ENCODE measurements at places on chromosomes 3 and 15.

GRCh38 chr15:42077689-42078088 lies 16.7 kb downstream of the PLA2G4D start:
- DNase-seq = no peak

DNA sequence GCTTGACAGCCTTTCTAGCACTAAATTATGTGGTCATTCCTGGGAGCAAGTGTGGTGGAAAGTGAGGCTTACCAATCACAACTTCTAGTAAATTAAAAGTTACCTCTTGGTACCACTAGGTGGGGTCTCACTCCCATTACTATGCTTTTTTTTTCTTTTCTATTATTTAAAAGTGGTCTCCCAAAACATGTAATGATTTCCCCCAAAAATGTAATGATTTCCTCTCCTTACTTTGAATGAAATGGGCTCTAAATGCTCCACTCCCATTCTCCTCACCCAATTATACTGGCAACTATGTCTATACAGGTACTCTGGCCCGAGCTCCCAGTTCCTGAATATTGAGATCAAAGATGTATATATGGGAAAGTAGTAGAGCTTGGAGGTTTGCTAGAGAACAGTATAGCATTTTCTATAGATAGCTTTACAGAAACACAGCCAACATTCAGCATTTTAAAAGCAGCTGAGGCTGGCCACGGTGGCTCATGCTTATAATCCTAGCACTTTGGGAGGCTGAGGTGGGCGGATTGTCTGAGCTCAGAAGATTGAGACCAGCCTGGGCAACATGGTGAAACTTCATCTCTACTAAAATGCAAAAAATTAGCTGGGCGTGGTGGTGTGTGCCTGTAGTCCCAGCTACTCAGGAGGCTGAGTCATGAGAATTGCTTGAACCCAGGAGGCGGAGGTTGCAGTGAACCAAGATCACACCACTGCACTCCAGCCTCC lies 70.9 kb downstream of the DCUN1D1 start:
- no peak for DNase-seq

DNA sequence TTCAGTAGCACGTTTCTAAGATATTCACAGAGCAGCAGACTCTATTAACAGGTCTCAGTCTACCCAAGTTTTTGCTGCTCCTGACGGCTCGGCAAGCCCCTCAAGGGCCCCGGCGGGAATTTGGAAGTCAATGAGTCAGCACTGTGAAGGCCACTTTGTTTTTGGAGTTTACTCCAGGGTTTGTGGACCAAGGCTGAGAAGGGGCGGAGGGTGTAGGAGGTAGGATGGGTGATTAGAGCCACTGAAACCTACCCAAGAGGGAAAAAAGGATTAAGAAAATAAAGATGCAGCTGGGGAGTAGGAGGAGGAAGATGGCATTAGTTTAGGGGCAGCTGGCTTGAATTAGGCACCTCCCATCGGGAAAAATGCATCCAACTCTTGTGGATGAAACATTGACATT lies 87.6 kb downstream of the BDH1 start:
- DNase-seq = no peak

DNA sequence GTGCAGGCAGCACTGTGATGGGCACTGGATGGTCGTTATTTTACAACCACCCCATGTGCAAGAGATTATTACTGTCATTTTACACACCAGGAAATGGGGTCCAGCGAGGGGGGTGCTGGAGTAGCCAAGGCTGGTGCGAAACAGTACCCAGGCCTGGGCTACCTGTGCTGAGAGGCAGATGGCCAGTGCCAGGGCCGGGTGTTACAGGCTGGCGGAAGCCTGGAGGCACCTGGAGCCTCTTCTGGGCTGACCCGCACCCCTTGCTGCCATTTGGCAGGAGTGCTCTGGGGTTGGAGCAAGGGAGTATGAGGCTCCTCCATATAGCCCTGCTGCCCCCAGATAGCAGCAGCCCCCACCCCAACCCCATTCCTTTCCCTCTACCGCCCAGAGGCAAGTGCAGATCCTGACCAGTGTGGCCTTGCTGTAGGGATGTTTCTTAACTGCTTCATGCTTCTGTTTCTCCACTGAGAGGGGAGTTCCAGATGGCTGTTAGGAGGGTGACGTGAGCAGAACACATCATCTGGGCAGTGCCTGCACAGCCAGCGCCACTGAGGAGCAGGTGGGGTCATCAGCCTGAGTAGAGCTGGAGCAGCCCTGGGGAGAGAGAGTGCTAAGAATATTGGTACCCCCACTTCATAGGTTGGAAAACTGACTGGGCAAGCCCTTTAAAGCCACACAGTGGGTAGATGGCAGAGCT lies 15.3 kb downstream of the SNX33 start:
- no peak for DNase-seq

DNA sequence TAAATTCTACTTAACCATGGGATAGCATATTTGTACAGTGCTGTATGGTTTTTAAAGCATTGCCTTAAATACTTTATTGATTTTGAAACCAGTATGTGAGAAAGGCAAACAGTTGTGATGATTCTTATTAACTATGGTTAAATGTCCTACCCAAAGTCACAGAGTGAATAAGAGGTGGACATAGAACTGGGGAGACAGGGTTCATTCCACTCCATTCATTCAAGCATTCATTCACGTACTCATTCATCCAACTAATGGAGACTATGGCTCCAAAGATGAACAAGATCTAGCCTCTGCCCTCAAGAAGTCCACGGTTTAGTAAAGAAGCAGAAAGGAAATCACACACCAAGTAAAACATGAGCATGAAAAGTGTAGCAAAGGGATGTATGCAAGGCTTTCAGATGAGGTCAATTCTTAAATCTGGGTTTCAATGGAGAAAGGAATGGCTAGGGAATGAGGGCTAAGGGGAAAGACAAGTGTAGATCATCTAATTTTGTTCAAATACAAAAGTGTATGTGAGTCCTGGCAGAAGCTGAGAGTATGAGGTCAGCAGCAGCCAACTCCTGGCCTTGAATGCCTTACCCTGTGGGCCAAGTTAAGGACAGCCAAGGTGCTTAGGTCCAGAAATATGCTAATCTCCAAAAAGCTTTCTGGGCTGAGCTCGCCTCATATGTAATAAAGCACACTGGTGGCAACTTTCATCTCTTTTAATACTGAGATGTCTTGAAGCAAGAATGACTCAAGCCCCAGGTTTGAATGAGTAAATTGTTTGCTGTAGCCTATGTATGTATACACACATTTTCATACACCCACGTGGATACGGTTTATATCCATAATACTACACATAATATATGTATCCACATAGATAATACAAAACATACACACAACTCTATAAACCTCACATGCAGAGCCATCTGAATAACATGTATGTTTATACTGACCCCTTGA lies 4.3 kb downstream of the TNIK start:
- DNase-seq = no peak

DNA sequence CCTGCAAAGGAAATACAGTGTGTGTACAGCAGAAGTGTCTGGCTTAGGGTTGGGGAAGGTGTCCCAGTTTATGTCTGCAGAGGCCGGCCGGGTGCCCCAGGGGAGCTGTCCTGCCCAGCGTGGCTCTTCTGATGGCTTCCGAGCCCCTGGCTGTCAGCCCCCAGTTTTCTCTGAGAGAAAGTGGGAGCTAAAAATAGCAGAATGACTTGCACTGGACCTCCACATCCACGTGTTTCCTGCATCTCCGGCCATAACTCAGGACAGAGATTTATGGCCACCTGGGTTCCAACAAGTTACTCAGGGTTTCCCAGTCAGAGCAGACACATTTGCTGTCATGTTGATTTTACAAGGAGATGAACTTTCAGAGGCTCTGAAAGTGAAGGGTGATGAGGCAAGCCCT lies 192.0 kb downstream of the ATP10A start:
- no peak for DNase-seq

GRCh38 chr15:53752406-53752805 lies 7.1 kb downstream of the WDR72 start:
- no peak for DNase-seq

DNA sequence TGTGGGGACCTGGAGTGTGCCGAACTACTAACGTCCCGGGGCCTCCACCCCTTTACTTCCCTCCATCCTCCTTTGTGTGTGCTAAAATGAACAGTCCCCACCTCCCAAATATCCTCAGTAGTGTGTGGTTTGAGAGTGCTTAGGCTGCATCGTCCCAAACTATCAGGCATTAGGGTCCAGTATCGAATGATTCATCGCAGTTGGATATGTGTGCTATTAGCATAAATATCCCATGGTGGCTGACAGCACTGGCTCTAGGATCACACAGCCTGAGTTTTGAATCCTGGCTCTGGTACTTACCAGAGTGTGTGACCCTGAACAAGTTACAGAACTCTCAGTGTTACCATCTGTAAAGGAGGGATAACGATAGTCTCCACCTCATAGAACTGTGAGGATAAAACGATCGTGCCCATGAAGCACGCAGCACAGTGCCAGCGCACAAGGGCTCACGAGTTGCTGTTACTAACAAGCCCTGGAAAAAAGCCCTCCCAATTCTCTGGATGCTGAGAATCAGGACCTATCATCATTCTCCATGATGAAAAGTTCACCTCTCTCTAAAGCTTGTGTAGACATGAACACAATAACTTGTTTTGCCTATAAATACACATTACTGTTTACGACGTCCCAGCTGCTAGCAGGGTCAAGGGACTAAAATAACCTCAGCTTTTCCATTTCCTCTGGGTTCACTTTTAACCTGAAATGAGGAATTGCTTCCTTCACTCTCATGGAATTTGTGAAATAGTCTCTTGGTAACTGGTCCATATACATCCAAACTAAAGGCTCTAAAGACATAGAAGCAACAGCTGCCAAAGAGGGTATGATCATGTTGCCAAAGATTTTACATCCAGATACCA lies 51.0 kb downstream of the VGLL4 start:
- no peak for DNase-seq

DNA sequence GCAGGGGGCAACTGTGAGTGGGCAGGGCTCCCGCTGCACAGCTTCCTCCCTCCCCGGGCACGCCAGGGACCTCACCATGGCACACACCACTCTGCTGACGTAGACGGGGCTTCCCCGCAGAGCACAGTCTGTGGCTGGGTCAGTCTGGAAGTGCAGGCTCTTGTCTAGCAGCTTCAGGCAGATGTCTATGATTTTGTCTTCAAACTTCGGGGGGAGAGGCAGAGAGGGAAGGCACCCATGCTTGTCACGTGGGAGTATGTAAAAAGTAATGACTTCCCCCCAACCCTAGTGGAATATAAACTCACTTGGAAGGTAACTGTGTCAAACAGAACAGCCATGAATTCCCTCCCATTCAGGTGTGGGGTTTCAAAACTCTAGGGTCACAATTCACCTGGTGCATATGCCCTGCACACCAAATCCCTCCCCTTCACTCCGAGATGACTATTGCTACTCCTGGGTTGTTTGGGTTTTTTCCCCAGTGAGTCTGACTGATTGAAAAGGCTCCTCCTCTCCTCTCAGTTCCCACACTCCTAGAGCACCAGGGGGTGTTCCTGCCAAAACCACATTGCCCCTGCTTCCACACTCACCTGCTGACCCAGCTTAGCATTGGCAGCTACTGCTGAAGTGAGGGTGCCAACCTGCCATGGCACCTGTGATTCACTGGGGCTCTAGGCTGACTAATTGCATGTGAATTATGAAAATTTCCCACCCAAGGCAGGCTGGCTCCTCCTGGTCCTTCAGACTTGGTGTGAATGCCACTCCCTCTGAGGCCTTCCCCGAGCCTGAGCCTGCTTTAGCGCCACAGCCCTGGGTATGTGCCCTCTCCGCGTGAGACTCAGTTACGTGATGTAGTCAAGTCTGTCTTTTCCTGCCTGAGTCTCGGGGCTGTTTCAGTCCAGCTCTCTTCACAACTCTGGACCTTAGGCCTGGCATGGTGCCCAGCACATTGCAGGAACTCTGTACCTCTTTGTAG lies 13.0 kb downstream of the TGM5 start:
- DNase-seq = no peak

DNA sequence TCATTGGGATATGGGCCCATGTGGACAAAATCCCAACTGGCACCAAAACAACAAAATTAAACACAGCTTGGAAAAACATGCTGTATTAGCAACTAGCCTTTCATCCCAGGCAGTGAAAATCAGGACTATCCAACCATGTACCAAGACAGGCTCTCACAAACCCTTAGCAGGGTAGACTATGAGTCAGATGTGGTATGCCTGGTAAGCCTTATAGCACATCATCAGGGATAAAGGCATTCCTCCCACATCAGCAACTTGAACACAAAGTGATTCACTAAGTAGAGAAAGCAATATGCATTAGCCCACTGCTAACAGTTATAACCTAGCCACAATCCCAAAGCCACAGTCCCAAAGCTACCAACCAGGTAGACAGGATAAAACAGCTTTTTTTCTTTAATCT lies 8.0 kb downstream of the CEP152 start:
- DNase-seq = no peak

DNA sequence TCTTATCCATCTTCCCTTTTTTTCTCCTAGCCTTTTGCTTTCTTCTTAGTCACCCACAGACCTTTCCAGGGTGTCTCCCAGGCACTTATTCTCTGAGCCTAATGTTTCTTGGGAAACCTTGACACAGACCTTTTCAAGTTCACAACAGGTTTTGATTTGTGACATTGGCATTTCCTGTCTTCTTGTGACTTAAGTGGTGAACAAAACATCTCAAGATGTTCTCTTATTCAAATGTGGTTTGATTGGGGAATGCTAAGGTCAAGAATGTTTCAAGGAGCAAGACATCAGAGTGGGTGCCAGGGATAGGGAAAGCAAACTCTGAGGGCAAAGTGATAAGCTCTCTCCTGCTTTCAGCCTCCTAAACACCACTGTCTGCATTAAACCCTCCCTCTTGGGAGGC lies 68.2 kb upstream of the GSK3B start:
- no peak for DNase-seq

- peak; percentile 24 for DNase-seq
These were observed 401.8 kb downstream of the SHQ1 start for GRCh38 chr3:72446218-72447058.

DNA sequence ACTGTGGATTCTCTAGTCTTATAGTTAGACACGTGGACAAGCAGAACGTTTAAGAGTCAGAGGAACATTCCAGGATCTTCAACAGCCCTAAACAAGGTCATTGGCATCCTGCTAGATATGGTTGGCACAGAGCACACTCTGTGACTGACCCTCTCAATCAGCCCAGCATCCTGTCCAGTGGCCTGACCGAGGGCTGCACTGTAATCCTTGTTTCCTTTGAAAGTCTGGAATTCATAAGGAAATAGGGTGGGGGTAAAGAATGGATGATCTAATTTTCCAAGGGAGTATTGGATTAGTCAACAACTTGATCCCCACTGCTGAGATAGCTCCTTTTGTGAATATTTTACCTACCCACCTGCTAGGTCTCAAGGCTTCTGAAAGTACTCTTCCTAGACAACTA lies 94.5 kb upstream of the DLG1 start:
- no peak for DNase-seq

GRCh38 chr3:40477666-40478065 lies 744 bp downstream of the ZNF619 start:
- no peak for DNase-seq

DNA sequence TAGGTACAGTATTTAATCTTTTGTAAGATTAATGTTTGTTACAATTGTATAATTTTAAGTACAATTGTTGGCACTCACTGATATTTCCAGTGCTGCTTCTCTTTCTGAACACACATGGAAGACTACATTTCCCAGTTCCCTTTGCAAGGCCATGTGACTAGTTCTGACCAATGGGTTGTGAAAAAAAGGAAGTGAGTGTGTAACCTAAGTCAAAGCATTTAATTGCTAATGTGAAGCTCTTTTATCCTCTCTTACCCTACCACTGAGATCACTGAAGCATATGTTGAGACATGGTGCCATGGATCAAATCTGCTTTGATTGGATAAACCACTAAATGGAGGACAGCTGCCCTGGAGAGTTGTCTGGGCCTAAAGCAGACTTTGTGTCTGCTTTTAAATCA lies 83.9 kb upstream of the PLXND1 start:
- no peak for DNase-seq

- DNase-seq = no peak
These were observed 85.3 kb downstream of the ASB7 start for GRCh38 chr15:100687582-100688141.
